Activated naive CD4-positive, alpha-beta T cell (primary cell): ENCODE measurements at places on chromosomes 3 and 15.

- no peak for DNase-seq
These were observed 61.0 kb upstream of the SLC24A5 start for GRCh38 chr15:48059791-48060190.

DNA sequence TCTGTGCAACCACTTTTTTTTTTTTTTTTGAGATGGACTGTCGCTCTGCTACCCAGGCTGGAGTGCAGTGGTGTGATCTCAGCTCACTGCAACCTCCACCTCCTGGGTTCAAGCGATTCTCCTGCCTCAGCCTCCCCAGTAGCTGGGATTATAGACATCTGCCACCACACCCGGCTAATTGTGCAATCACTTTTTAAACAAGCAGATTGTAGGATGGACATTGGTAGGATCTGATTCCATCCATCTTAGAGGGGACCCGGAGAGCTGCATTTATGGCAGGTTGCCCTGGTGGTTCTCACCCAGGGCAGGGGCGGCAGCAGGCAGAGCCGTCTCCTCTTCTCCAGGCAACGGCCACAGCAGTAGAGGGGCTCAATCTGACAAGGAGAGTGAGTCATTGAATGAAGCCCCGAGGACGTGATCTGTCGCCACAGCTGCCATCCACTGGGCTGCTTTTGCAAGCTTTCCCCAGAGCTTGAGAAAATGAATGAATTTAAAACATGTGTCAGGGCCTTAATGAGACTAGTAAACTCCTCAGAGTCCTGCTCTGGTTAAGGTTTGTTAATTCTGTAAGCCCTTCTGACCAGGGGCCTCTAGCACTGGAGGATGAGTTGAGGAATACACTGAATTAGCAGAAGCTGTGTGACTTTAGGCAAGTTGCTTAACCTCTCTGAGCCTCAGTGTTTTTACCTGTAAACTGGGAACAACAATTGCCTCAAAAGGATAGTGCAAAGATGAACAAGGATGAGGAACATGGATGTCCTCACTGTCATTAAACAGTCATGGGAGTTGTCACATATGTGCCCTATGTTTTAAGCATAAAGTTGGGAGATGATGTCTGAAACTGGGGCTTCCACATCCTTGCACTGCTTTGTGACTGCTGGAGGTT is 129.1 kb downstream of the ASB7 start:
- no peak for DNase-seq

DNA sequence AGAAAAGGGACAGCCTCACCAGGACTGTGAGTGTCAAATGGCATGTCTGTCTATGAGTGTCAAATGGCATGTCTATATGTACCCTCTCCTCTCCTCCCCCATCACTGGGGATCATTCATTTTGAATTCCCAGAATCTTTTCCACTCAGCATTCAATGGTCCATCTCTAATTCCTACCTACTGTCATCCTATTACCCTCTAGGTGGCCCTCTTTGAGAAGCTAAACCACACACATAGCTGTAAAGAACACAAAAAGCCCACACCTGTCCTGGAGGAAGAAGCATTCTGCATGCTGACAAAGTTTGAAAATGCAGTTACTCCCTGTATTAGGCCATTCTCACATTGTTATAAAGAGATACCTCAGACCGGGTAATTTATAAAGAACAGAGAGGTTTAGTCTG is 46.2 kb upstream of the PYDC2 start:
- no peak for DNase-seq

DNA sequence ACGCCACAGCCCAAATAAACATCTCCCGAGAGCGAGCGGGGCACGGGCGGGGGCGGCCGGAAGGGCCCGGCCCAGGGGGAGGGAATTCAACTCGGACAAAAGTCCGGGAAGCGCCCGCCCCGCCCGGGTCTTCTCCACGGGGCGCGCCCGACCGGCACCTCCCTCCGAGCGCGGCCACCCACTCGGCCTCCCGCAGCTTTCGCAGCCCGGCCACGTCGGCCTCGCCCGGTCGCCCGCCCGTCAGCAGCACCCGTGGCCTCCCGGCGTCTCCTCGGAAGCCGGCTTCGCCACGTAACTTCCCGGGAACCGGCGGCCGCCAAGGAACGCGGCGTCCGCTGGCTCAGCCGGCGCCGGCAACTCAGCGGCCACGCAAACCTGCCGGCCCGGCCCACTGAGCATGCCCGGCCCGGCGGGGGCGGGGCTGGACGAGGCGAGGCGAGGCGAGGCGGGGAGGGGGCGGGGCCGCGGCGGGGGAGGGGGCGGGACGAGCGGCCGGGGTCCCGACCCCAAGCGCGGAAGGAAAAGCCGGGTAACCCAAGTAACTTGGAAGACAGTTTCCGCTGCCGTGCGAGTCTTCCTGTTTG is at the start of gene TJP1:
Gene TJP1, minus strand, starts transcription at position 369 of the 584 bp plus-strand sequence. CDS start 440 bp downstream, outside the sequence.
- DNase-seq, result no peak

DNA sequence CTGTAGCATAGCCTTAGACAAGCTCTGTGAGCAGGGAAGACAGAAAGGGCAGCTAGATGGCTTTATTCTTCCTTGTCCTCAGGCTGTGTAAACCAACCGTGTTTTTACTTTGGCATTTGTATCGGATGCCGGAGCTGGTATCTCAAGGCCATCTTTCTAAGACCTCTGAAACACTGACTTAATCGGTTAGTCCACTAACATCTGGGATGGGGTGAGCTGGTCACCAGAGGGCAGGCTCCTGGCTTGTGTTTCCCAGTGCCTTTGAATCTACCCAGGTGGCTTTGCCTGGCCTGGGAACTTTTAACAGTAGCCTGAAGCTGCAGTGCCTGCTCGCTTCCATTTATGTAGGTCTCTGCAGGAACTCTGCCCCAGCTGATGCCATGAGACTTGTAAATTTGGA is 252.7 kb downstream of the NR1D2 start:
- DNase-seq, result no peak

DNA sequence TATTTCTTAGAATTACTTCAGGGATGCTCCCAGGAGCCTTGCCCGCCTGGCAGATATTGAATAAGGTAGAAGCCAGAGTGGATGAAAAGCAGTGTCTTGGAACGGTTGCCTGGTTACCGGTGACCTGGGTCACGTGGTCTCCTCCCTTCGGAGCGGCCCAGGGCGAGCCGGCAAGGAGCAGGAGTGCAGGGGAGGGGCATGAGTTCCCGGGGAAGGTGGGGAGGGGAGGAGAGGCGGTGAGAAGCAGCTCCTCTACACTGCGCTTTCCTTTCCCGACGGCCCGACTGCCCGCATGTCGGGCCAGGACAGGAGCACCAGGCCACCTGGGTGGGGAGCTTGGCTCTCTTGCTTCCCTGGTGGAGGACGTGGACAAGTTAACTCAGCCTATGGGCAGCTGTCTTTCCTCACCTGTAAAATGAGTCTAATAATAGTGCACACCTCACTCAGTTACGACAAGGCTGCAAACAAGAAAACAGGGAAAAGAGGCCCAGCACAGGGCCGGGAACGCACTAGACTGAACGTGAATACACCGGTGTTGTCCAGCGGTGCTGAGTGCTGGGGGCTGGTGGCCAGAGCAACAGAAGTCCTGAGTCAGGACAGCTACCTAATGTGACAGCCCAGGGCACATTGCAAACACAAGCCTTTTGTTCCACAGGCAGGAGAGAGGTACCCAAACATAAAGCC is 198.3 kb downstream of the ADAMTS9 start:
- DNase-seq, result no peak

- DNase-seq, result no peak
These were observed 43.3 kb upstream of the MITF start for GRCh38 chr3:69695933-69696332.

DNA sequence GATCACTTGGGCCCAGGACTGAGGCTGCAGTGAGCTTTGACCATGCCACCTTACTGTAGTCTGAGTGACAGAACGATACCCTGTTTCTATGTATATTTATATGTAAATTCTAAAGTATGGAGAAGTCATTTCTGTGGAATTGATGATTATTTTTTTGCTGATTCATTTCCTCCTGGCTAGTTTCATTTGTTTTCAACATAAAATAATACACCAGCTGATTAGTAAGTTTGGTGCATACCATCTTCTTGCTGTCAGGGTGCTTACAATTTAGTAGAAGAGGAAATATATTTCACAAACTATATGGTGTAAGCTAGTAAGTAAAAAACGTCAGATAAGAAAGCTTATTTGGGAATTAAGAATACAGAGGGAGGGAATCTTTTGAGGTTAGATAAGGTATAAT is 36.0 kb downstream of the SLC25A26 start:
- DNase-seq, result no peak

DNA sequence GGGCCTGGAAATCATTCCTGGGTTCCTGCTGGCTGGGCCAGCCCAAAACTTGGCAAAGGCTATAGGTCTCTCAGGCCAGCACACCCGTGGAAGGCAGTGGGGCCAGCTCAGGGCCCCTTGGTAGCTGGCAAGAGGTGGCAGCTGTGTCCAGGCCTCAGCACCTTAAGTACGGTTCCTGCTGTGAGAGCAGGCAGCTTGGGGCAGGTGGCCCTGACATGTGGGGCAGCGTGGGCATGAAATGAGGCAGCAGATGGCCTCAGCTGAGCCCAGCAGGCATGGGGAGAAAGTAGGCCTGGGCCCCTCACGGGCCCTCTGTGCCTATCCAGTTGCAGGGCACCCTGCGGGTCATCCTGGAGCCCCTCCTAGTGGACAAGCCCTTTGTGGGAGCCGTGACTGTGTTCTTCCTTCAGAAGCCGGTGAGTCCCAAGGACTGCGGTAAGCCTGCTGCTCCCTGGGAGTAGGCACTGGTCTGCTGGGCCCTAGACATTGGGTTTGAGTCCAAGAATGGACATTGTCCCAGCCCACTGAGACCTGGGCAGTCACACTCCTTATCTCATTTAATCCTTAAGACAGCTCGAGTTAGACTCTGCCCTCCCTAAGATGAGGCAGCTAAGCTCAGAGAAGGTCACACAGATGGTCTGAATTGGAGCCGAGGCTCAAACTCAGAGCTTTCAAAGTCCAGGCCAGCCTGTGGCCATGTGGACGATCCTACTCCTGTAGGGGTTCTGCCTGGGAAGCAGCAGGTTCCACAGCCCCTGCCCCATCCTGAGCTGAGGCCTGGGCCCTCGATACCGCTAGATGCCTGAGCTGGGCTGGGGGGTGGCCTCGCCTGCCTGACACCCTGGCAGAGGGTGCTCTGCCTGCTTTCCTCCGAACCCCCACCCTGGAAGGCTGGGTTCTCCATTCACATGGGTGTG is 25.5 kb downstream of the ESYT3 start:
- DNase-seq, result no peak
